ENCODE measurements at places on chromosomes 5 and 9.

GRCh38 chr5:133232435-133232834 lies 180.6 kb downstream of the HSPA4 start:
- DNase-seq: no peak

- DNase-seq: no peak
Measured at GRCh38 chr5:107652839-107653607, 17.7 kb downstream of the EFNA5 start.

- no peak for DNase-seq
Measured at GRCh38 chr5:147626464-147626863, 116.6 kb upstream of the DPYSL3 start.

DNA sequence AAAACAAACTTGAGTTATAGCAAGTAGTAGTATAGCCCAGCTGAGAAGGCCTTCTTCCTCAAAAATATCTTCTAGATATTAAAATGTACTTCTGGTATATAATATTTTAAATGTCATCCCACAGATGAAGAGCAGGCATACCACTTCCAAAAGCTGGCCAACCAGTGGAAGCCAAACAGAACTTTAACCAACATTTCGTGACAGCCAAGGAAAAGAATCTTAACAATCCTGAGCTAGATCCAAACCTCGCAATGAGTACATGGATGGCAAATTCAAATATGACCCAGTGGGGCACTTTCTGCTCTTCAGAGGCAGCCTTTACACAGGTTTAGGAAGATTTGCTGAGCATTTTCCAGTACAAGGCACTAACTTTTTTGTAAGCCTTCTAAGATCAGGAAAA lies 91.8 kb upstream of the ACO1 start:
- no peak for DNase-seq

DNA sequence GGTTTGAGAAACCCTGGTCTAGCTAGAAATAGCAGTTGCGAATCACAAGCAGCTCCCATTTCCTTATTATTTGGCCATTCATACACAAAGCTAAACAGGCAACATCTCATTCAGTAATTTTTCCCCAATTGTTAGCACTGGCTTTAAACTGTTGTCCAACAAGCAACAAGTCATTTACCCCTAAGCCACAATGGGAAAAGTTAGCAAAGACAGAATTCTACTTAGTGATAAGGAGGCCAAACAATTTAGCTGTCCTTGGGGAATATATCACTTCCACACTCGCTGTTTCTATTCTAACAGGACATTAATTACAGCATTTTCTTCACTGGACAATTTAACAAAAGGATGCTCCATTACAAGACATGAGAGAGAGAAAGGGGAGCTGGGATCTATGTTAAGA lies 2.8 kb downstream of the MYO10 start:
- no peak for DNase-seq

DNA sequence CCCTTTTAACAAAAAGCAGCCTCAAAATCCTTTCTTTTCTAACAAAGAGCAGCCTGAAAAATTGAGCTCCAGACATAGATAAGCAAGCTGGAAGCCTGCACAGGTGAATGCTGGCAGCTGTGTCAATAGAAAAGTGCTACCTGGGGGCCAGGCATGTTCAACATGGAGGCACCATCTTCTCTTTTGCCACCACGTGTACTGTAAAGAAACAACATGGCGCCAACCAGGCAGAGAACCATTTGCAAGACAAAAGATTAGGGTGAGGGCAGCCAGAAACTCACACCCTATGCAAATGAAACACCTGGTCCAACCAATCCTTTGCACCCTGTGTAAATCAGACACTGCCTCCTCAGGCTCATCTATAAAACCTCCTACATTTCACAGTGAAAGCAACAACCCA lies 96.0 kb downstream of the ACTL7B start:
- DNase-seq: no peak

- DNase-seq: no peak
Measured at GRCh38 chr5:89504051-89504450, 621.1 kb upstream of the MEF2C start.
